Left cardiac atrium (tissue), 4 donors: ENCODE measurements at places on chromosomes 1 and 21. TPM values are rescaled to one million over a fixed set of nuclear protein-coding genes. Genes with fewer than 3 reads are reported as not detected.
A peak's percentile ranks its signal among the peaks of the same experiment; 100 is the strongest.

DNA sequence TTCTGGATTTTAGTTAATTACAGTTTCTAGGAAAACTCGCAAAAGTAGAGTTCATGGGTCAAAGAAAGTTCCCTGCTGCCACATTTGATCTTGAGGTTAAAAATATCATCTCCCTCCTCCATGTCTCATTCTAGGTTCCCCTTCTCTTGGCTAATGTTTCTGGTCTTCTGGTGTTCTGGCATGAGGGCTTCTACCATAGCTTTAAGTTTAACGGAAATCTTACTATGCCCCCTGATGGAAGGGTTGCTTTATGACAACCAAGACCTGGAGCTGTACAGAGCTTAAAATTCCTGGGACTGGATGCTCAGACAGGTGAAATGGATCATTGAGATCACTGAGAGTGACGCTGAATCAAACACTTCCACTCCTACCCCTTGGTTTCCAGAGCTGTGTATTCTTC is 1881.7 kb downstream of the MRPL39 start:
- no peak for DNase-seq

ETNK2 gene
- 6.2 TPM for total RNA-seq

GNG12 gene
- 49.6 TPM for total RNA-seq

INSRR gene
- total RNA-seq = 0.12 TPM

GRCh38 chr1:230827081-230827681 is 41.1 kb downstream of the C1orf198 start:
- DNase-seq = no peak

DNA sequence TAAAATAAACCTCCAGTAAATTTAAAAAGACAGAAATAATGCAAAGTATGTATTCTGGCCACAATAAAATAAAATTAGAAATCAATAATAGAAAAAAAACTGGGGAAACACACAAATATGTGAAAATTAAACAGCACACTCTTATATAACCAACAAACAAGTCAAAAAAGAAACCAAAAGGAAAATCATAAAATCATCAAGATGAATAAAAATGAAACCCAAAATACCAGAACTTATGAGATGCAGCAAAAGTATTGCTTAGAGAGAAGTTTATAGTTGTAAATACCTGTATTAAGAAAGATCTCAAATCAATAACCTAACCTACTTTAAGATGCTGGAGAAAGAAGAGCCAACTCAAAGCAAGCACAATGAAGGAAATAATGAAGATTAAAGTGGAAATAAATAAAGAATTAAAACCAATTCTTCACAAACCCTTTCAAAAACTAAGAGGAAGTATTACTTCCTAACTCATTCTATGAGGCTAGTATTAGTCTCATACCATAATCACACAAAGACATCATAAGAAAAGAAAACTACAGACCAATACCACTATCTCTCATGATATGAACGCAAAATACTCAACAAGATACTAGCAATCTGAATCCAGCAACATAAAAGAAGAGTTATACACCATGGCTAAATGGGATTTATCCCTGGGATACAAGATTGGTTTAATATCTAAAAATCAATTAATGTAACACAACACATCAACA is 6.4 kb upstream of the KRTAP10-3 start:
- DNase-seq = no peak

DNA sequence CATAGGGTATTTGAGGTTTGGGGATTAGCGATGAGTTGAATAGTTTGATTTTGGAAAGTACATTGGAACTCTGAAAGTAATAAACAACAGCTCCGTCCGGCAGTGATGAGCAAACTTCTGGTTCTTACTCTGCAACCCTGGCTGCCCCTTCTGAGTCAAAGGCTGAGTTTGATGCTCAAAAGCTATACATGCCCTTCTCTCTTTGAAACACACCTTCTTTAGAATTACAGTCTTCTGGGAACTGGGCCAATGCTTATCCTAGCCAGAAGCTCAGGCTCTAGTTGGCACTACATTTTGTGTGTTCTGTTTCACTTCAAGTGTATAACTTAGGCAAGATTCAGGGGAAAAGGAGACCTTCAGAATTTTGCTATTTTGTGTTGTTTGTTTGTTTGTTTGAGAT is 9.3 kb downstream of the AHCYL1 start:
- no peak for DNase-seq

- no peak for DNase-seq
Measured at GRCh38 chr1:201859424-201859823, 29.3 kb upstream of the SHISA4 start.

- no peak for DNase-seq
Measured at GRCh38 chr21:9763807-9764206, 757.6 kb upstream of the TPTE start.

IL22RA1 gene
- total RNA-seq = 0.09 TPM

GRCh38 chr1:66773227-66773626 is 21.0 kb downstream of the DYNLT5 start:
- no peak for DNase-seq

LCE2C gene
- not detected for total RNA-seq

DNA sequence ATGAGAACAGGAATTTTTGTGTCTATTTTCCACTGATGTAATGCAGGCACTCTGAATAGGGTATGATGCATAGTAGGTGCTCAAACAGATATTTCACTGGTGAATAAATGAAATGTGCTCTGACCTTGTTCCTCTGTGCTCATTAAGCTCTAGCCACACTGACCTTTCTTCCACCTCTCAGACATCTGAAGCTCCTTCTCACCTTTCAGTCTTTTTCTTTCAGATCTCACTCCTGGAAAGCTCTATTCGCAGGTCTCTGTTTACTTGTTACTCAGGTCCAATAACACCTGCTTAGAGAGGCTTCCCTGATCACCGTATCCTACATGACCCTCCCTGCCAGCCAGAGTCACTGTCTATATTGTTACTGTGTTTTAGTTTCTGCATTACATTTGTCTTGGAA is 59.2 kb upstream of the IVNS1ABP start:
- no peak for DNase-seq

- DNase-seq = no peak
Measured at GRCh38 chr1:200971428-200971903, 52.0 kb downstream of the KIF21B start.

DNA sequence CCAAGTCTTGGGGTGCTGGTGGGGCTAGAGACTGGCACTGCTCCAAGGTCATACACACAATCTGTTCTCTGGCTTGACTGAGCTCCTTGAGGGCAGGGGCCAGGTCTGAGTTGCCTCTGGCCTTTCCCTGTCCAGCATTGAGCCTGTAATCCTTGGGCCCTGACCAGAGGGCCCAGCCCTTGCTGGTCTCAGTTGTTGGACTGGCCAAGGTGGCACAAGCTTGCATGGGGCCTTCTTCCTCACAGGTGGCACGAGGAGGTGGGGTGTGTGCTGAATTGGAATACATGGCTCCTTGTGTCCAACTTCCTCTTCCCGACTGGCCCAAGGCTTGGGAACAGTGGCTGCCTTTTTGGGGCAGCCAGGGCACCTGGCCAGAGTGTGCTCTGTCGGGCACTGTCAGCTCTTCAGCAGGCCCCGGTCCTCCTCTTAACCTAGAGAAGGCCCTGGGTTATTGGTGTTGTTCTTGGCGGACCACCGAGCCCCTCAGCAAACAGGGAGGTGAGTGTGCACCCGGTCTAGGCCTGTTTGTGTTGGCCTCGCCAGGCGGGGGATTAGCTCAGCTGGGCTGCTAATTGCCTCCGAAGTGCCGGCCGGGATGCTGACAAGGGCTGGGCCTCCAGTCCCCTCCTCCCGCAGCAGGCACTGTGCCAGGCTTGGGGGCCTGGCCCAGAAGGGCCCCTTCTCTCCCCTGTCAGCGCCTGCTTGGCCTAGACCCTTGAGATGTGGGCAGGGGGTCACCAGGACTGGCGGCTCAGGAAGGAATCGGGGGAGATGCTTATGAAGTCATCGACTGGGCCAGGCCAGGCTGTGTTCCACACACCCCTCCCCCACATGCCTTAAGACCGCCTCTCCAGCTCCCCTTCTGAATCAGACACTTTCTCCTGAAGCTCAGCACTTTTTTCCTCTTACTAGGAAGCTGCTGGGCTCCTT is 28.5 kb downstream of the WNT4 start:
- DNase-seq = peak; percentile 68

PTCH2 gene
- total RNA-seq = 0.58 TPM

GRCh38 chr1:150622303-150622975 is 7.0 kb downstream of the ENSA start:
- DNase-seq = peak; percentile 82

GRCh38 chr1:202572867-202573266 is 137.4 kb downstream of the SYT2 start:
- DNase-seq = no peak

EPHB2 gene
- 2.9 TPM for total RNA-seq

DNA sequence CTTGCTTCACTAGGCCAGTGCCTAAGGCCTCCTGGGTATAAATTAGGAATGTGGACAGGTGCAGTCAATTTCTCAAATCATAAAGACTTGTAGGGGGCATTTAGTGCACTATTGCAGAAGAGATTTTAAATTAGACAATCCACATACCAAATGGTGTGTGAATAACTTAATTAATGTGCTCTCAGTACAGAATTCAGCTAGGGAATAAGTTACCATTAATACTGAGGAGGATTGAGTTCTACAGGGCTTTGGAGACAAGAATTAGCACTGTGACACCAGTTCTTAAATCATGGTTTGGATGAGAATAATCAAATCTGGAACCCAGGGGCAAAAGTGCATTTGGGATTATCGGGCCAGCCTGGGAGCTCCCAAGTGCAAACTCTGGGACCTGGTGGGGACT is 1.7 kb downstream of the SYPL2 start:
- DNase-seq = no peak

CHI3L1 gene
- 20.4 TPM for total RNA-seq

DNA sequence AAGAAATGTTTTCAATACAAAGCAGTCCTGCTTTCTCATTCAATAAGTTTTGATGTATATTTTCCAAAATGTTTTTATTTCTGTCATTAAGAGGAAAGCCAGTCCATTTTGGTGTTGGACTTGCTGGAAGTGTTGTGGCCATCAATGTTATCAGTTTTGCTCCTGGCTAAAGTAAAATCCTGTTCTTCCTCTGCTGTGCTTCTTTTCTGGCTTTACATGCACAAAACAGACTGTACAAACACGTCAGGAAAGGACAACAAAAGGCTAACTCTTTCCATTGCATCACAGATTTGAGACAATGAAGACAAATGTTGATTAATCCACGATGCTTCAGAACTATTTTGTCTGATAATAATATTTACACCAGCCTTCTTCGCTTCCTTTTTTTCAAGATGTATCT is 735.4 kb downstream of the LTN1 start:
- no peak for DNase-seq

PTGER3 gene
- 14.9 TPM for total RNA-seq

GRCh38 chr1:248585266-248585665 is 10.7 kb upstream of the OR2T34 start:
- DNase-seq = no peak

GBP7 gene
- total RNA-seq = not detected

DNA sequence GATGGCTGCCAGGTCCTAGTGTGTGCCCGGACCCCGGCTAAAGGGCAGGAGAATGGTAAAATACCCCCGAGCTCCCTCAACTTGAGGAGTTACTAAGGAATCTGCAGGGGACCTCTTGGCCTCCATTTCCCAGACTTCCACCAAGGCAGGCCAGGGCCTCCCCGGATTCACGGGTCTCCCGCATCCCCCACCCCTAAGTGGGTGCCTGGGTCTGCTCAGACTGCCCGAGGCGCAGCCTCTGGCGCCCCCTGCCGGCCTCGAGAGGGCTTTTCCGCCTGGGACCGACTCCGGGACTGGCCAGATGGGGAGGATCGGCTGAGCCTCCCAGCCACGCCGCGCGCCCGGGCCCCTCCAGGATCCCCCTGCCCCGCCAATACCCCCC is 1.7 kb downstream of the PLEKHG5 start:
- DNase-seq = peak; percentile 77

- no peak for DNase-seq
Measured at GRCh38 chr1:202149566-202149965, 5.0 kb upstream of the ARL8A start.

GRCh38 chr21:38989379-38989744 is 183.6 kb downstream of the ETS2 start:
- DNase-seq = no peak

LHX8 gene
- total RNA-seq = not detected

GRCh38 chr1:164772635-164773034 is 213.7 kb downstream of the PBX1 start:
- DNase-seq = peak; percentile 71

LCE6A gene
- total RNA-seq = not detected

- no peak for DNase-seq
Measured at GRCh38 chr1:62484824-62485468, 48.1 kb downstream of the USP1 start.

- peak; percentile 13 for DNase-seq
Measured at GRCh38 chr1:914131-914890, 9.4 kb upstream of the SAMD11 start.

DNA sequence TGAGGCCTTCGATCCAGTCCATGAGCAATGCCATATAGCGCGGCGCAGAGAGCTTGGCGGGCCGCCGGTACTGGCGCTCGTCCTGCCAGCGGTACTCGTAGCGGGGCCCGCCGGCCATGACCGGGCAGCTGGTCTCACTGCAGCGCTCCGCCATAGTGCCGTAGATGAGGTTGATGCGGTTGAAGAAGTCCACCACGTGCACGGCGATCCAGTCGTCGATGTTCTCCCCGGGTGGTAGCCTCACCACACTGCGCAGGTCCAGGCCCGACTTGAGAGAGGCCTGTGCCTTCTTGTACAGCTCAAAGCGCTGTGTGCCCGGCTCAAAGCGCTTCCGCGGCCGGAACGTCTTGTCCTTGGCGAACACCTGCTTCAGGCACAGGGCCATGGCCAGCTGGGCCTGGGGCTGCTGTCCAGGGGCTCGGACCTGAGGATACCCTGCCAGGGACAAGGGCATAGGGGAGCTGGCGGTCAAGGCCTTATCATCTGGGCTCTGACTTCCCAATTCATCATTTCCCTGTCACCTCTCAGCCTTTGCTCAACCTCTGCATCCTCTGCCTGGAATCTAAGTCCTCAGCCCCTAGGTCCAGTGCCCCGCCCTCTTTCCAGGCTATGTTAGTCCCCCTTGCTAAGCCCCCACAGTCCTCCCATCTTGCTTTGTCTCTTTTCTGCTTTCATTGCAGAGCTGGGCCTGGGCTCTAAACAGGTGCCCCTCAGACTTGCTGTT is 3.5 kb downstream of the MOB3C start:
- DNase-seq = peak; percentile 27

DNA sequence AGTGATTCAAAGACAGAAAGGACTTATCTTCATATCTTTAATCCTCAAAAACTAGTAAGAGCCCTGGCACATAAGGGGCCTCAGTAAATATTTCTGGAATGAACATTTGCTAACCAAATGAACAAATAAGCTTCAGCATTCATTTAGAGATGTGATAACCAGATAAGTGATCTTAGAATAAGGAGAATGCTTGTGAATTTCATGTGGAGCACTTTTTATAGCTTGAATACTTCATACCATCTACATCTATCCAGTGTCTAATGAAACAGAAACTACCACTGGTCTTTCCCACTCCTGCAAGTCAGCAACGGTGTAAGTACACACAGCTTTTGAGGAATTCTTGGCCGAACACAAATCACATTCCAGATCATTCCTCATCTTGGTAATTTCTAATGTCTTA is 38.5 kb downstream of the EDEM3 start:
- DNase-seq = no peak

DDAH1 gene
- total RNA-seq = 10.1 TPM

- DNase-seq = peak; percentile 74
Measured at GRCh38 chr1:68321084-68321685, 88.9 kb upstream of the WLS start.
